ENCODE measurements at places on chromosomes 2 and 18. TPM values are rescaled to one million over a fixed set of nuclear protein-coding genes. Genes with fewer than 3 reads are reported as not detected.

The CNTNAP5 gene
- not detected for total RNA-seq

The SLC4A5 gene
- 0.97 TPM for total RNA-seq

The TCF7L1 gene
- 13.2 TPM for total RNA-seq

The LYPD1 gene
- 76.6 TPM for total RNA-seq

The ALMS1 gene
- 15.4 TPM for total RNA-seq

The DRC1 gene
- total RNA-seq: 0.21 TPM

The CGREF1 gene
- 4.0 TPM for total RNA-seq

The PPP1R7 gene
- 60.8 TPM for total RNA-seq

The NAB1 gene
- 36.1 TPM for total RNA-seq

The HEATR5B gene
- total RNA-seq: 22.5 TPM

The C2orf72 gene
- 0.11 TPM for total RNA-seq

The ORC4 gene
- total RNA-seq: 24.5 TPM

The ABHD1 gene
- not detected for total RNA-seq

The DTNB gene
- 17.0 TPM for total RNA-seq

The ESPNL gene
- total RNA-seq: not detected

The GNLY gene
- total RNA-seq: not detected

The ITGA4 gene
- total RNA-seq: 2.8 TPM

The PROC gene
- total RNA-seq: not detected

The CYTIP gene
- not detected for total RNA-seq

The CPO gene
- total RNA-seq: not detected

The LHCGR gene
- not detected for total RNA-seq

The FSHR gene
- total RNA-seq: not detected
